ENCODE measurements at places on chromosomes 1 and 21.

DNA sequence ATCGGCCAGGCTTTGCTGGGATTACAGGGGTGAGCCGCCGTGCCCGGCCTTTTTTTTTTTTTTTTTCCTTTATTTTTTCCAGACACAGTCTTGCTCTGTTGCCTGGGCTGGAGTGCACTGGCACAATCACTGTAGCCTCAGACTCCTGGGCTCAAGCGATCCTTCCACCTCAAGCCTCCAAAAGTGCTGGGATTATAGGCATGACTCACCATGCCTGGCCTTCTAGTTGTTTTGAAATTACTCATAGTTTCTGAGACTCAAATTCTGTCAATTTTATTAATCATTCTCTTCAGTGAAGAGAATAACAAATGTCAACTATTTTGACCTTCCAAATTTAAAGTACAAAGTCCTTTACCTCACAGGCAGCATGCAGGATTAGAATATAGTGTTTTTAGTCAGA lies 374.5 kb downstream of the PLA2G4A start:
- DNase-seq: no peak

DNA sequence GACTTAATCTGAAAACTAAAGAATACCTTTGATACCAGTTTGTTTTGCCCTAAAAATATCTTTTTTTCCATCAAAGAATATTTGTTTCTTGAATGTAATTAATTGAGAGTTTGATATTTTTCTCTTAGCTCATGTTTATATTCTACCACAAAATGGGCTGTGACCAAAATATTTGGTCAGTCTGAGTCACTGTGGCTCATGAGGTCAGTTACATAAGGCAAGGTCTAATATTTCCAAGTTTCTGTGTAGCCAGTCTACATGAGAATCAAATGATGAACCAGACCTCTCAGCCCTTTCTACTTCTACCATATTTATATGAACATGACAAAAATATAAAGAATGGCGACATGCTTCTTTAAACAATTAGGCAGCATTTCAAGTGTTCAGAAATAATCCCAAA lies 83.0 kb upstream of the IVNS1ABP start:
- DNase-seq: no peak

DNA sequence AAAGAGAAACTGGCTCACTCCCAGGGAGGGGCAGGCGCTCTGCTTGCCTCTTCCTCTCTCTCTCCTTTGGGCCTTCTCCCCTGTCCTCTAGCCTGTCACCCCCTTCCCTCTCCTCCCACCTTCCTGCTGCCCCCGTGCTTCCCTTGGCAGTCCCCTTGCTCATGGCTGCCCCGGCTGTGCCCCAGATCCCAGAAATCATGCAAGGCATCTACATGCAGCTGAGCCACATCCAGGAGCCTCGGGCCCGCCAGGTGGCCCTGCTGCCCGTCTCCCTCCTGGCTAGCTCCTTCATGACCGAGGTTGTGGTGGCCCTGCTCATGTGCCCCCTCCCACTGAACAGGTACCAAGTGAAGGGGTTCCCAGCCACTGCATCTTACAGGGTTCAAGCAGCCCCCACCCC lies 36.0 kb upstream of the TTC4 start:
- no peak for DNase-seq

GRCh38 chr1:215119719-215120365 lies 37.3 kb downstream of the KCNK2 start:
- DNase-seq: no peak

GRCh38 chr1:206495011-206495461 lies 12.3 kb upstream of the RASSF5 start:
- no peak for DNase-seq

- DNase-seq: peak; percentile 25
These were observed 6.3 kb downstream of the HAPLN2 start for GRCh38 chr1:156625436-156626078.

DNA sequence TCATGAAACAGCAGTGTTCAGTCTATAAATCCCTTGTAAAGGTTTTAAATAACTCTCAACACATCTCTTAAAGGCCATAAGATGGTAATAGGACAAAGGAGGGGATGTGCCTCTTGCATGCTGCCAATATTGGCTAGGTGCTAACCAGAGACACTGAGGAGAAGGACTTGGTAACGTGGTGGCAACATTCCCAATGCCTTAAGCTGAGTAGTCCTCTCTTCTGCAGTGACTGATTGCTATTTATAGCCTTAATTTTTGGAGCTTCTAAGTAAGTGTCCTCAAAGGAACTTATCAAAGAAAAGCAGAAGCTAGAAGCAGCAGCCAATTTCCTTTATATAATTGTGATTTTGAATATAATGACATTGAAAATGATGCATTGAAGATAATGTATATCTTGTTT lies 63.0 kb downstream of the DPT start:
- no peak for DNase-seq

DNA sequence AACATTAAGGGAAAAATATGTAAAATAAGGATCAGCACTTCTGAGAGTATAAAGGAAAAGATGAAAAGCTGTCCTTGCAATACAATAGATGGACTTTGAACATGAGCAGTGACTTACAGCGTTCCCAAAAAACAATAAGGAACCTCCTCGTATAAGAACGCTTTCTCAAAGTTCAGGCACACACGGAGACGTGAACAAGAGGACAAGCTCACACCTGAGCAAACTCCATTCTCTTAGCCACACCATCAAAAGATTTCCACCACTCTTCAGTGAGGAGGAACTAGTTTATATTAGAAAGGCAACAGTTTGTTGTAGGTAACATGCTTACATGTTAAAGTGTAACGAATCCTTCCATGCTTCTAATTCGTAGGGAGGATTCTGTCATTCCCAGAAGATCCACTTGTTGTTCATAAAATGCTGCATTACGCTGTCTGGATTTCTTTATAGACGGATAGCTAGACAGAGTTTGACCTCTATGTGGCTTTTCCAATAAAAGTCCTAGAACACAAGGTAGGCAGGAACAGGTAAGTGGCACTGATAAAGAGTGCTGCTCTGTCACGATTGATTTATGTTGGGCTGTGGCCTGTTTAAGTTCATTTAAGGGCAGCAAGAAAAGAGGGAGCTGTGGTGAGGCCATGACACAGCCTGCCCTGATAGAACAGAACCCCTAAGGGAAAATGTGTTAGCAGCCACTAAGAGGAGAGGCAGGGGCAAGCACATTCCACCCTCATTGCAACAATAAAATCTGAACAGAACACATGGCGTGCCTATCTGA lies 37.0 kb upstream of the ATP1A1 start:
- no peak for DNase-seq

DNA sequence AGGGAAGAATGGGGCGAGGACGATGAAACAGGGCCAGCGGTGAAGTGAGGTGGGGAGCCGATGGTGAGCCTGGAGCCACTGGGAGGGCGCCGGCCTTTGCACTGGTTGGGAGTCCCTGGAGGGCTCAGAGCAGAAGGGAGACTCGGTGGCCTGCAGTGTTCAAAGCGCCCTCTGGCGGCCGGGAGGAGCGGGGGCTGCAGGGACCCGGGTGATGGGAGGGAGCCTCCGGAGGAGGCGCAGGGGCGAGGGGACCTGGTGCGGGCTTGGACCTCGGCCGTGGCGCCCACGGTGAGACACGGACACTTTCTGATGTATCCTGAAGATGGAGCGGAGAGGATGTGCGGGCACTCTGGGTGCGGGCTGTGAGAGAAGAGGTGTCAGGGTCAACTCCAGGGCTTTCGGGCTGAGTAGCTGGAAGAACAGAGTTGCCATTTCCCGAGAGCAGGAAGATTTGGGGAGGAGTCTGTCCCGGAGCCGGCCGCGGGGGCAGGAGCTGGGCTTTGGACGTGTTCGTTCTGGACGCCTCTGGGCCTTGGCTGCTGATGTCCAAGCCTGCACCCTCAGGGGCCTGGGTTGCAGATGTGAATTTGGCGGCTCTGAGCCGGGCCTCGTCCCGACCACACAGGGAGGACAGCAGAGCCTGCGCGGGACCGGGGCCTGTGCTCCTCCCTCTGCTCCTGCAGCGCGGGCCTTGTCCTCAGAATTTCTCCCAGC lies 29.7 kb downstream of the HEYL start:
- DNase-seq: peak; percentile 75

GRCh38 chr21:41260428-41260827 lies 56.2 kb upstream of the FAM3B start:
- DNase-seq: no peak

- DNase-seq: no peak
These were observed 14.2 kb upstream of the SLC44A3 start for GRCh38 chr1:94805912-94806311.

- DNase-seq: peak; percentile 13
These were observed 27.5 kb downstream of the TRIM45 start for GRCh38 chr1:117093870-117094621.

DNA sequence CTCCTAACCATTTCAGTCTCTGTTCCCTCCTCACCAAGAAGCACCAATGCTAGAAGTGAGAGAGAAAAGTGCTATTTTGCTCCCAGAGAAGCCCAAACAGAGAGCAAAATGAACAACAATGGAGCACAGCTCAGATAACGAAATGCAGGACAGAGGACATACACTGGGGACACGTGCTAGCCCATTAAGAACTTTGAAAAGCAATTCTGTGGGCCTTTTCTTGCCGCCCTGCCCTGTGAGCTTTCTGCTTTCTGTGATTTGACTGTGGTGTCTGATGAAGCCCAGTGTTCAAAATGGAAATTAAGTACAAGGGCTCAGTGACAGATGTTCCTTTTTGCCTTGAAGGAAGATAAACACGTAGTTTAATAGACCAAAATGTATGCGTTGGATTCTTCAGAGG lies 130.8 kb downstream of the S1PR1 start:
- DNase-seq: no peak

GRCh38 chr21:41045534-41046268 lies 122.3 kb upstream of the BACE2 start:
- no peak for DNase-seq

DNA sequence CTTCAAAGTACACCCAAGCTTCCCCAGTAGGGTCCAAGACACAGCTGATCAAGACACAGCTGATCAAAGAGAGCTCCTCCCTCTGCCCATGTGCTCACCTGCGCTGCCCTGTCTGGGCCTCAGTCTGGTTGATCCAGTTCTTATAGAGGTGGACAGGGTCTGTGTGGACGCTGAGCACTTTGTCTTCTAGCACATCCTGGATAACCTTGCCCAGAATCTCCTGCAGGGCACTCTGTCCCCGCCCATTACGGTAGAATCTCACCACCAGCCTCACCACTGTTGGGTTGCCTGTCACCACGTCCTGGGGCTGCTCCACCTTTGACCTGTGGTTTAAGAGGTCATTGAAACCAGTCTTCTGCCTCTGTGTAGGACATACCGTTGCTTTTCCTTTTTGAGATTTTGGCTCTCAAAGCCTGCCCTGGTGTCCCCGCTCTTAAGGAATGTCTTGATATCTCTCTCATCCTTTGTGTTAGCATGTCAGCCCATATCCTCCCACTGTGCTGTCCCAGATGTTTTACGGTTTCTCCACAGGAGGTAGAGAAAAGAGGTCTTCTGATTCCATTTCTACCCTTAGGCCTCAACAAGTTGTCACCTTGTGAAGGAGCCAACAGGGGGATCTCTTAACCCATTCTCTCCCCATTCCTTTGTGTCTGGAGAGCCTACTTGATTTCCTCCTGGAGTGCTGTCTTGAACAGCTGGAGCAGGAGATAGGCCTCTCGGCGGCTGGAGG lies 33.5 kb downstream of the IQGAP3 start:
- DNase-seq: no peak

- DNase-seq: no peak
These were observed at the start of gene KLHDC7A for GRCh38 chr1:18480315-18481189. Gene KLHDC7A (plus strand): TSS chr1:18480930. CDS start chr1:18480982, 52 bp downstream.

DNA sequence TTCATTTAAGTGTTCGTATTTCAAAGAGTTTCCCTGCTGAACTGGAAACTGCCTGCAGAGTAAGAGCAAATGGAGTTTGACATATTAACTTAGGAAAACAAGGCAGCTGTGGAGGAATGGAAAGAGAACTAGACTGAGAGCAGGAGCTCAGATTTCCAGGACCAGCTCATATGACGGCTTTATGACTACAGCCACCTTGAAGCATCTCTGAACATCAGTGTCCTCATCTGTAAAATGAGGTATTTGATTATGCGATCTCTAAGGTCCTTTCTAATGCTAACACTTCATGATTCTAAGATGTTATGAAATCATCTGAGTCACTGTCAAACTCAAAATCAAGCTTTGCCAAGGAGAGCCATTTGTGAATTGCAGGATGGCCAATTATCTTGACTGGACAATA lies 112.3 kb downstream of the PRRX1 start:
- no peak for DNase-seq

DNA sequence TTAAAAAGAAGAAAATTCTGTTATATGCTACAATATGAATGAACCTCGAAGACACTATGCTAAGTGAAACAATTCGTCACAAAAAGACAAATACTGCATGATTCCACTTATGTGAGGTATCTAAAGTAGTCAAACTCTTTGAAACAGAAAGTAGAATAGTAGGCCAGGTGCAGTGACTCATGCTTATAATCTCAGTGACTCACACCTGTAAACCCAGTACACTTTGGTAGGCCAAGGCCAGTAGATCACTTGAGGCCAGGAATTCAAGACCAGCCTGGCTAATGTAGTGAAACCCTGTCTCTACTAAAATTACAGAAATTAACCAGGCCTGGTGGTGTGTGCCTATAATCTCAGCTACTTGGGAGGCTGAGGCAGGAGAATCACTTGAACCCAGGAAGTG lies 25.7 kb downstream of the EPHA10 start:
- no peak for DNase-seq

DNA sequence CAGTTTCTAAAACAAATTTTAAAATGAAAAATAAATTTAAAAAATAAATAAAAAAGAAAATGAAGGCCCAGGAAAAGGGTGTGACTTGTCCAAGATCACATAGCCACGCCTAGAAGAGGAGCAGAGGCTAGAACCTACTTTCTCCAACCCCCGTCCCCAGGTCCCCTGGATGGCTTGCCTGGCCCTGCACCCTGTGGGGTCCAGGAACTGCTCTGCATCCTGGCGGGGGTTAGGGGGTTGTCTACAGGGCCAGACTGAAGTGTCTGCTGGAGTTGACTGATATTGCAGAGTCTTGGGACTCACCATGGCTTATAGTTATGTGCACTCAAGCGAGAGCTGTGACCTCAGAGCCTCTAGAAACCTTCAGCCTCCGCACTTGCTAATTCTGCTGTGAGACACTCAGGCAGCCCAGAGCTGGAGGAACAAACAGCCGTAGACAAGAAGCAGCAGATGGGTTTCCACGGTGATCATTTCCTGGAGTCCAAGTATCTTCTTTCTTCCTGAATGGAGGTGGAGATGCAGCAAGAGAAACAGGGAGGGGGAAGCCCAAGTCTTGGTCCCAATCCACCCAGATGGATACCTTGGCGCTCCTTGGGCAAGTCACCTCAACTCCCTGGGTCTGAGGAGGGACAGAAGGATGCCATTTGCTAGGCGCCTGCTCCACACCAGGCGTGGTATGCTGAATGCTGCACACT lies 5.2 kb upstream of the EXTL1 start:
- no peak for DNase-seq

GRCh38 chr1:206909883-206910318 lies 11.8 kb downstream of the FCMR start:
- no peak for DNase-seq
